ENCODE measurements at places on chromosomes 11 and 22. TPM values are rescaled to one million over a fixed set of nuclear protein-coding genes. Genes with fewer than 3 reads are reported as not detected.

The LRRC32 gene
- 32.5 TPM for total RNA-seq

The ZBTB16 gene
- 78.1 TPM for total RNA-seq

DNA sequence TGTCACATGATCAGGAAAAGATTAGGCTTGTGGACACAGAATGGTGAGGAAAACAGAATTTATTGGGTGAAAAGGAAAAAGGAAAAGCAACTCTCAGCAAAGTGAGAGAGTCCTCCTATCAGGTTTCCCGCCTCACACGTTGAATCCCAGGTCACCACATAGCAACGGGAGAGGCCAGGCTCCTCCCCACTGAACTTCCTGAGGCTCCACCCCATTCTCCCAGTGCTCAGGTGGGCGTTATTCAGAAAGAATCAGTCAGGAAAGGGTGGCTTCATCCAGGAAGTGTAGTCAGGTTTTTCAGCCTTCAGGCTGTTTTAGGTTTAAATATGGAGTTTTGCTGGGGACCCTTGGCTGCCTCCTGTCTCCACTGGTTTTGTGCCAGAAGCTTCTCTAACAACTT, 66.9 kb downstream of the SPON1 start:
- no peak for DNase-seq

- DNase-seq: no peak
These were observed 7.8 kb downstream of the PRG3 start for GRCh38 chr11:57373146-57373545.

The QSER1 gene
- 14.9 TPM for total RNA-seq

Measured in Right ventricle myocardium inferior (tissue), 1 donor.